ENCODE measurements at places on chromosomes 4 and X. TPM values are rescaled to one million over a fixed set of nuclear protein-coding genes. Genes with fewer than 3 reads are reported as not detected.

The LDB2 gene
- 88.5 TPM for polyA plus RNA-seq

DNA sequence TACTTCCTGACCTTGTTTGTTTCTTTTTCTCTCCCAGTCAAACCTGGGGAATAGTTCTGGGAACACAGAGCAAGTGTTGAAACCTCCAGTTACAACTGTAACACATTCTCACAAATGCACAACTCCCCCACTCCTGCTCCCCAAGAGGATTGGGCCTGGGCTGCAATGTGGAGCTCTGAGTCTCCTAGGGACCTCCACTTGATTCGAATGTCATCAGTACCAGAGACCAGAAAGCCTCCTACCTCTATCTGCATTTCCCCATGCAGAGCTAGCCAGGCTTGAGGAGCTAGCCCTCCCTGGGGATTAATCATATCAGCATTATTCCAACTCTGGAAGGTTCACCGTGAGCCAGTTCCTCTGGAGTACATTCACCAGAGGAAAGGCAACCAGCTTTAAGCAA is 41.7 kb upstream of the CITED1 start:
- no peak for DNase-seq

DNA sequence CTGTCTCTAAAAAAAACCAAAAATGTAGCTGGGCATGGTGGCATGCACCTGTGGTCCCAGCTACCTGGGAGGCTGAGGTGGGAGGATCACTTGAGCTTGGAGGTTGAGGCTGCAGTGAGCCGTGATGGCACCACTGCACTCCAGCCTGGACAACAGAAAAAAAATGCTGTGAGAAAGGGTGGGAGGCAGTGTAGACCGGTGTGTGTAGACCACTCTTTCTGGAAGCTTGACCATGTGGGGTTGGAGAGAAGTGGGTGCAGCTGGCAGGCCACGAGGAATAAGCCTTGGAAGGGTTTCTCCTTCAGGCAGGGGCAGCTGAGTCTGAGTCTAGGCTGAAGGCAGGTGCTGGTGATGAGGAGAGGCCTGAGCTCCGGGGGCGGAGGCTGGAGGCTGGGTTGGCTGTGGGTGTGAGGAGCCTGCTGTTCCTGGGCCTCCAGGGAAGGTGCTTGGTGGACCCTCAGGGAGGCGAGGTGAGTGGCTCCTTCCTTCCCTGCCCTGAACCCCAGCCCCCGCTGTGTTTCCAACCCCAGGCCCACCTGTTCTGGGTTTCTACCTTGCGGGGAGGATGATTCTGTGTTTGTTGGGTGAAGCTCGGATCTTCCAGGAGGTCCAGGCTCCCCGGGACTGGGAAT is 9.3 kb upstream of the TBC1D14 start:
- no peak for DNase-seq

GRCh38 chr4:88144866-88145300 is 13.6 kb downstream of the ABCG2 start:
- no peak for DNase-seq

The RIPPLY1 gene
- polyA plus RNA-seq, result 2.5 TPM

- no peak for DNase-seq
These were observed 961.0 kb downstream of the FAM133A start for GRCh38 chrX:94635003-94635402.

The PYURF gene
- polyA plus RNA-seq, result 105 TPM

DNA sequence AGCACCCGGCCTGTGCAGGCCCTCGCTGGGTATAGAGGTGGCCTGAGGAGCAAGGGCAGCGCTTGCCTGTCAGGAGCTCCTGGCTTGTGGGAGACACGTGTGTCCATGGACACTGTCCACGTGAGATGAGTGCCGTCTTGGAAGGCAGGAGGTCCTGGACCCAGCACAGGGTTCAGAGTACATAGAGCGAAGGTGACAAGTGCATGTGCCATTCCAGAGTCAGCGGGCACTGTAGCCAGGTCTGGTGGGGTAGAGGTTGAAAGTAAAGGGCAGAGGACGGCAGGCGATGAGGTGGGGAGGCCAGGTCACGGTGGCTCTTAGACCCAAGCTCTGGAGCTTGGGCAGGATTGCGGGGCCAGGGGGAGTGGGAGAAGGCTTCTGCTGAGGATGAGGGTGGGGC is 28.4 kb upstream of the TADA2B start:
- no peak for DNase-seq

GRCh38 chr4:130183766-130184165 is 1087.8 kb downstream of the C4orf33 start:
- no peak for DNase-seq

DNA sequence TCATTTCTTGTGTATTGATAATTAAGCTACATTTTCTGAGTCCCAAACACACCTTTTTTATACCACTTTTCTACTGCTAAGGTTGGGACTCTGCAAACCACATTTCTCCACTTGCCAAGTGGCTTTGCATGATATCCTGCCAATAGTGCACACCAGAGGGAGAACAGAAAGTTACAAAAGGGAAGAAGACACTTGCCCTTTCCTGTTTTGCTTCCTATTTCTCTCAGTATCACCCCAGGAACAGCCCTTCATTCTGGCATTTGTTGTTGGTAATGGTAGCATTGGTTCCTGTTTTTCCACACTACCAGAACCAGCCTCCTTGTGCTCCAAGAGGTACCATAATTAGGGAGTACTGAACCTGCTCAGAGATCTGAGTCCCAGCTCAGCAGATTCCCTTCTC is 87.1 kb downstream of the HDX start:
- DNase-seq, result no peak

The ACE2 gene
- polyA plus RNA-seq, result 65.1 TPM

DNA sequence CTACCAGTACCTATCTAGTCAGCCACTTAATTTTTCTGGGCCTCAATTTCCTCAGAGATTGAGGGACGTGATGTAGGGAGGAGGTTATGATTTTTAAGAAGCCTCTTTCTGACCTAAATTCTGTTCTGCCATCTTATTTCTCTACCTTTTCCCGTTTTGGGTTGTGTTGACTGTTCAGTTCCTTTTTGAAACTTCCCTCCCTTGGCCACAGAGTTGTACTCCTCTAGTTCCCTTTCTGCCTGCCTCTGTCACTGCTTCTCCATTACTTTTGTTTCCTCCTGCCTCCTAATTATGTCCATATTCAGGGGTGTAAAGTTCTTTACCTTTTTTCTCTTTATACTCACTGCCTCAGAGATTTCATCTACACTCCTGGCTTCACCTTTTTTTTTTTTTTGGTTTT is 25.4 kb downstream of the CLCN5 start:
- DNase-seq, result no peak
